ENCODE measurements at places on chromosomes 16 and 17.

DNA sequence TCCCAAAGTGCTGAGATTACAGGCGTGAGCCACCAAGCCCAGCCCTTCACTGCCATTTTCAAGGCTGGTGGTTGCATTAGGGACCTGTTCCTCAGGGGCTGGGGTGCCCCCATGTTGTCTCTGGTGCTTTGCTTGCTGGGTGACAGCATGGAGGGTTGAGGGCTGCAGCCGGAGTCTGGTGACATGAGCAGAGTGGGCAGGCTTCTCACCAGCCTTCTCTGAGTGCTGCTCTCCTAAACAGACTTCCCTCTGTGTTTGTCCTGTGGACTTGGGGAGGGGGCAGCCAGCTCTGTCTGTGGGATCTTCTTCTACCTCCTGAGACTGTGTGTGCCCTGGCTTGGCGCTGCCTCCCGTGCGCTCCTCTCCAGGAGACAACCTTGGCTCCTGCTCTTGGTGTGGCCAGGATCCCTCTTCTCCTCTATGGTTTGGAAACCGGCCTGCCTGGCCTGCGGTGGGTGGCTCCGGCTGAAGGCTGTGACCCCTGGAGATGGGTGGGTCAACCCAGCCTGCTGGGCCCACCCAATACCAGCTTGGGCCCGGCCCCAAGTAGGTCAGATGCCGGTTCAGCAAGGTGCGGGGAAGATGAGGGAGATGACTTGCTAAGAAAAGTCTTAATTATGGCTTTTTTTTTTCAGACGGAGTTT is 72.1 kb downstream of the PDPK1 start:
- no peak for DNase-seq

DNA sequence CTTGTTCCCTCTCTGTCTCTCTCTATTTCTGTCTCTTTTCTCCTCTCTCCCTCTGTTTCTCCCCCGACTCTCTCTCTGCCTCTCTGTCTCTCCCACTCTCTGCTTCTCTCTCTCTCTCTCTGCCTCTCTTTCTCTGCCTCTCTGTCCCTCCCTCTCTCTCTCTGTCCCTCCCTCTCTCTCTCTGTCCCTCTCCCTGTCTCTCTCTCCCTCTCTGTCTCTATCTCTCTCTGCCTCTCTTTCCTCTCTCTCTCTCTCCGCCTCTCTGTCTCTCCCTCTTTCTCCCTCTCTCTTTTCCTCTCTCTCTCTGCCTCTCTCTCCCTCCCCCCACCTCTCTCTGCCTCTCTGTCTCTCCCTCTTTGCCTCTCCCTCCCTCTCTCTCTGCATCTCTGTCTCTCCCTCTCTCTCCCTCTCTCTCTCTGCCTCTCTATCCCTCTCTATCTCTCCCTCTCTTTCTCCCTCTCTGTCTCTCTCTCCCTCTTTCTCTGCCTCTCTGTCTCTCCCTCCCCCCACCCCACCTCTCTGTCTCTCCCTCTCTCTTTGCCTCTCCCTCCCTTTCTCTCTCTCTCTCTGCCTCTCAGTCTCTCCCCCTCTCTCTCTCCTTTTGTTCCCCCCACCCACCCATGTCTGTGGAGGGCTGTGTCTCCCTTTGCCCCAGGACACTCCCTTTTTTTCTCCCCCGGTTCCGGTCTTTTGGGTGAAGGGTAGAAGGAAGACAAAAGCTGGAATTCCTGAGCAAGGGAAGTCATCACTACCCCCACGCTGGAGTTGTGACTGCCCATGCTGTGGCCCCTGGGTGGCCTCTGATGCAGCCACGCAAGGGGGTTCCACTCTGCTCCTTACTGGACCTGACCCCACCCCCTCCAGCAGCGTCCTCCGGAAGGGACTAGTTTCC is 27.1 kb upstream of the MGAT5B start:
- DNase-seq, result no peak

DNA sequence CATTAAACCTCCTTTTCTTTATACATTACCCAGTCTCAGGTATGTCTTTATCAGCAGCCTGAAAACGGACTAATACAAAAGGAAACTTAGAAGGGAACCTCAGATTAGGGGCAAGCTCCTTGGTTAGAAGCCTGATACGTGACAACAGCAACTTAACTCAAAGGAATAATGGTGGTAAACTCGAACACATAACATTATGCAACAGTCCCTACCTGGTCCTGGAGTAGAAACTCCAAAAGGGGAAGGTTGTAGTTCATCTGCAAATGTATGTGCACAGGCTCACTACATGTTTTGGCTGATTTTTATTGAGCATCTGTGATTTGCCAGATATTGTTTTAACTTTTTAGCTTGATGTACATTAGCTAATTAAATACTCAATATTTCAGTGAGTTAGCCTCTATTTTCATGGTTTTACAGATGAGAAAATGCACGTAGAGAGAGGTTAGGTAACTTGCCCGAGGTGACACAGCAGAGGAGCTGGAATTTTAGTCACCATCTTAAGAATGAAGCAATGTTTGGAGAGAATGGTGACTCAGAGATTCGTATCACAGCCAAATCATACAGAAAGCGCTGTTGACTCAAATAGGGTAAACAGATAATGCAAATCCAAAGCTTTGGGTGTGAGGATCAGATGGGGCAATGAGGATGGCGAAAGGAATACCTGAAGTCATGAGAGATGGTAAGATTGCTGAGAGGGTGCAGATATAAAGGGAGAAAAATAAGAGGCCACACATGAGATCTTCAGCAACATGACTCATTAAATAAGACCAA is 194.9 kb upstream of the RBFOX1 start:
- no peak for DNase-seq

- no peak for DNase-seq
Observed at GRCh38 chr16:5770118-5770517, 672.5 kb upstream of the EEF2KMT start.

DNA sequence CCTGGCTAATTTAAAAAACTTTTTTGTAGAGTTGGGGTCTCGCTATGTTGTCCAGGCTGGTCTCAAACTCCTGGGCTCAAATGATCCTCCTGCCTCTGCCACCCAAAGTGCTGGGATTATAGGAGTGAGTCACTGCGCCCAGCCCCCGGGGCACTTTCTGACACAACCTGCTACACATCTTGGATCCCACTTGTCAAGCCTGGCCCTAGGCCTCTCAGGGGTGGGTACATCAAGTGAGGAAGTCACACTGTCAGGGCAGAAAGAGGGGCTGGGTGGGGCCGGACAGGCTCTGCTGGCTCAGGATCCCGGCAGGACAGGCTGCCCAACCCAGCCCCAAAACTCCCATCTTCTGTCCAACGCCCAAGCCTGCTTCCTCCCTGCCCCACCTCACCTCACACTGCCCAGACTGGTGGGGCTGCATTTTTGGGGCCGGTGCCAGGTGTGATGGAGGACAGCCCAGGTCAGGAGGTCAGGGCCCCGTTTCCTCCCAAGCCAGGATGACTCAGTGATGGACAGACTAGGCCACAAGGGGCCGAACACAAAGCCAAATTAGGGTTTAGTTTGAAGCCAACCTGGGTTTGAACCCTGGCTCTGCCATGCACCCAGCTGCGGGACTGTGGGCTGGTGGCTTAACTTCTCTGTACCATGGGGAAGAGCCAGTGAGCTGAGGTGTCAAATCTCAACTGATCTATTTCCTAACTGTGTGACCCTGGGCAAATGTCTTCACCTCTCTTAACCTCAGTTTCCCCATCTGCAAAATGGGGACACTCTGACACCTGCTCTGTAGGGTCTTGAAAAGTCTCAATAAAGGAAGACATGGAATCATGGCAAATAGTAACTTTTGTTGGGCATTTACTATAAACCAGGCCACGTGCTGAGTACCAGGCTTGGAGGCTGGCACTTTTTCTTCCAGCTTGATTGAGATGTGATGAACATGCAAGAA is 8.9 kb upstream of the PPL start:
- DNase-seq, result no peak

GRCh38 chr16:81463296-81463890 is 18.8 kb downstream of the CMIP start:
- DNase-seq, result no peak

- DNase-seq, result no peak
Observed at GRCh38 chr17:81563861-81564586, 11.9 kb upstream of the FAAP100 start.

DNA sequence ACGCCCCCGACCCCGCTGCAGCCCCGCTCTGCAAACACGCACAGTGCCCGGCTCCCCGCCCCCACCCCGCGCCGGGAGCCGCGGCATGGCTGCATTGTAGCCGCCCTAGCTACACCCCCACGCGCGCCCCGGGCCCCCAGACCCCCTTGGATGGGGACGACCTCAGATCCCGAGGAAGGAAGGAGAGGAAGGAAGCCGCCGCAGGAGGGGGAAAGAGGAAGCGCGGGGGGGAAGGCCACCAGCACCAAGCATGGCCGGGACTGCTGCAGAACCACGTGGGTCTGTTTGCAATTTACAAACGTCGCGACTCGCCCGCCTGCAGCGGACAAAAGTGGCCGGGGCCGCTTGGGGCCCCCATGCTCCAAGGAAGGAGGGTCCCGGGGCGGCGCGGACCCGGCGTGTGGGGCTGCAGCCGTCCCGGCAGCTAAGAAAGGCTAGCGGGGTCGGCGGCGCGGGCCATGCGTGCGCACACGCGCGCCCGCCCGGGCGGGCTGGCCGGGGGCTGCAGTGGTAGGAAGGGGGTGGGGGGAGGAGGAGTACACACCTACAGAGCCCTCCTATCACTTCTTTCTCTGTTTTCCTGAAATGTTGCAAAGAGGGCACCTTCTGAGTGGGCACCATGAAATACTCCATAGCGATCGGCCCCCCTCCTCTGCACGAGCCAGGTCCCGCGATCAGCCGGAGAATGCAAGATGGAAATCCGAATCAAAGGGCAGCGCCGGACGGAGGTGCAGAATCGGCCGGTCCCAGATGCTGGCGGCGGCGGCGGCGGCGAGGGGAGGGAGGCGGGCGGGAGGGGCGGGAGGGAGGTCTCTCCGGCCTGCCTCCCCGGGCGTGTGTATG is 488 bp downstream of the TFAP4 start:
- no peak for DNase-seq

DNA sequence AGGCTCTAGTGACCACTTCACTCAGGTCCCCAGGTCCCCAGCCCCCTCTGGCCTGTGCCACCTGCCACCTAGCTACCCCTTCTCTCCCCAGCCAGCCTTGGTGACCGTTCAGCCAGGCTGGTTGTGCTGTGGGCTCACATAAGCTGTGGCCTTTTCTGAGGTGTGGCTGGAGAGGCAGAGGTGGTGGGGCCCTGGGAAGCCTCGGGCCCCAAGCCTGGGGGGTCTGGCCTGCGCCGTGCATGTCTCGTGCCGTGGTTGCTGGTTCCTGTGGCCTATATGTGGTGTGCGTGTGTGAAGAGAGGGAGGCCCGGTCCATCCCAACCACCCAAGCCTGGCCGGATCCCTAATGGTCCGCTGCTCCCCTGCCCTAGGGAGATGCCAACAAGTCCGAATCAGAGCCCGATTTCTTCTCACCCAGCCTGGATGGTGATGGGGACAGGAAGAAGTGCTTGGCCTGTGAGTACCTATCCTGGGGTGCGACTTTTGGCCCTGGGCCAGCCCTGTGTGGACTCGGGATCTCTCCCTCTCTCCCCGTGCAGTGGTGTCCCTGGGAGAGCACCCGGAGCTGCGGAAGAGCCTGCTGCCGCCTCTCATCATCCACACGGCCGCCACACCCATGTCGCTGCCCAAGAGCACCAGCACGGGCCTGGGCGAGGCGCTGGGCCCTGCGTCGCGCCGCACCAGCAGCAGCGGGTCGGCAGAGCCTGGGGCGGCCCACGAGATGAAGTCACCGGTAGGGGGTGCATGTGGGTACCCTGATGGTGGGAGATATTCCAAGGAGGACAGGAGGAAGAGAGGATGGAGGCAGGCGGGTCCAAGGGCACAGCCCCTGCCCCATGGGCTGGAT is 35.9 kb downstream of the CACNA1G start:
- no peak for DNase-seq

DNA sequence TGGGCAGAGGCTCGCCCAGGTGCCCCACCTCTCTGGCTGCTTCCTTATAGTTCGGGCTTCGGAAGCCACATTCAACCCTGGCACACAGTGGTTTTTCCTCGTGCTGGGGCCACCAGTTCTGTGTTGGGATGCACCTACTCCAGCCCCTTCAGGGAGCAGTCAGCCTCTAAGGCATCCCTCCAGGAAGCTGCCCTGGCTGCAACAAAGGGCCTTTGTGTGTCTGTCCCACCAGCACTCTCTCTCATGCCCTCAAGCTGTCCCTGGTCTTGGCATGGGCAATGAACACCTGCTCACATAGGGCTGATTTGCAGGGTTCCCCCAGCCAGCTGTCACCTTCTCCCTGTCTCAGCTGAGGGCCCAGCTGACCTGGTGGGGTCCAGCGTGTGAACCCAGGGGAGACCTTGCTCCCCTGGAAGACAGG is 754 bp upstream of the NOXO1 start:
- no peak for DNase-seq

Data from right renal cortex interstitium (tissue), 3 donors.